NCI-H748 treated with DMSO at 0.1 percent for 48 hours (cell line): ENCODE measurements at places on chromosomes 1 and 21.

DNA sequence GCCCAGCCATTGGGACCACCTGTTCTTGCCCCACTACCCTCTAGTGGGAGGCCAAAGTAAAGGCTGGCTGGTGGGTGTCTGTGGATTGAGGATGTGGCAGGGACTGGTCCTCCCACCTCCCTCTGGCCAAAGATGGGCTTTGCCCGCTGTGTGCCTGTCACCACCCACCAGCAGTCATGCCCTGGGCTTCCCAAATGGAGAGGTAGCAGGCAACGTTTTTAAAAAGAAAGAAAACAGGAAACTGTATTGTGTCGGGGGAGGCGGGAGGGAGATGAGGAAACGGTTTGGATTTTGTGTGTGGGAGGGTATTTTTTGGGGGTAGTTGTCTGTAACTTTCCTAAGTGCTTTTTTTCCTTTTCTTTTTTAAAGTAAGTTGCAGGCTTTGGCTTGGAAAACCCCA lies 30.1 kb downstream of the SZRD1 start:
- DNase-seq: no peak

DNA sequence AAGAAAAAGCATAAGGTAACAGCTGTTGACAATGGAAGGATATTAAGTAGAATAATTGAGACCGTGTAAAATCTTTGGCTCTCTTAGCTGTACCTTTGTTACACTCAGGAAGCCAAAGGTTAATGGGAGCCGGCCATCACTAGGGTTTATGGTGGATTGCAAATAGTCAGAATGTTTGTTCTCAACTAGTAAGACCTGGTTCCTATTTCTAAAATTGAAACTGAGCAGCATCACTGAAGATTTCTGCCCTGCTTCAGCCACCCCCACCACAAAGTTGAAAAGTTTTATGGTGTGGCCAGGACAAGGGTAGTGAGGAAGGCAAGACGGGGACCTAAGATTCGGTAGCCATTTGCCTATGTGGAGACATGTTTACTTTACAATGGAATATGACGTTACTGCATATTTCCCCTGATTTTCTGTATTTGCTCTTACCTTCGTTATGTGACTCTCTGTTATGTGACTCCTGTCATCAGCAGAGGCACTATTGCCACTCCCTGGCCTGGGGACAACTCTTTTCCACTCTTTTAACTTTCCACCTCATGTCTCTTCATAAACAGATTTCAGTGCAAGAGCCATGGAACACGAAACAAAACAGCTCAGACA lies 41.4 kb upstream of the KIF1B start:
- DNase-seq: no peak

- no peak for DNase-seq
Measured at GRCh38 chr1:85091671-85092280, 43.5 kb upstream of the MCOLN3 start.

DNA sequence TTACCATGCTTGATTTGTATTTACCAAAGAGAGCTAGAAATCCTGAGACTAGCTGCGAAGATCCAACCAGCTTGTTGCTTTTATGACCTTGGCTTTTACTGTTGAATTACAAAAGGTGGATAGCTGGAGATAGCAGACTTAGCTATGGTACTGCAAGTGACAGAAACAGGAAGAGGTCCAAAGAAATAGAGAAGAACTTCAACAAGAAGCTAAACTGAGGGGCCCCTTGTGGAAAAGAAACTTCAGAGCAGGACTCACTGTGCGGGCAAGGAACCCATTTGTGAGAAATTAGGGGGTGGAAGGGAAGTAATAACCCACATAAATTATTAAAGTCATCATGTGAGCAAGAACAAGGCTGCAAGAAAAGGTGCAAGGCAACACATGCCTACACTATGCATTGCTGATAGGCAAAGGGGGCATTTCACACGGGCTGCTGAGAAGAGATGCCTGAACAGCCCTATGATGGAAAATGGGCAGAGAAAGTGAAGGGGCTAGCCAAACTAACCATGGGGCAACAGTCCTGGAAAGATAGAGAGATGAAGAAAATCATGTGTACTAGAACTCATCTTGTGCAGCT lies 116.6 kb upstream of the PRDX6 start:
- DNase-seq: no peak

- no peak for DNase-seq
Measured at GRCh38 chr1:219744652-219745469, 132.0 kb upstream of the ZC3H11B start.

DNA sequence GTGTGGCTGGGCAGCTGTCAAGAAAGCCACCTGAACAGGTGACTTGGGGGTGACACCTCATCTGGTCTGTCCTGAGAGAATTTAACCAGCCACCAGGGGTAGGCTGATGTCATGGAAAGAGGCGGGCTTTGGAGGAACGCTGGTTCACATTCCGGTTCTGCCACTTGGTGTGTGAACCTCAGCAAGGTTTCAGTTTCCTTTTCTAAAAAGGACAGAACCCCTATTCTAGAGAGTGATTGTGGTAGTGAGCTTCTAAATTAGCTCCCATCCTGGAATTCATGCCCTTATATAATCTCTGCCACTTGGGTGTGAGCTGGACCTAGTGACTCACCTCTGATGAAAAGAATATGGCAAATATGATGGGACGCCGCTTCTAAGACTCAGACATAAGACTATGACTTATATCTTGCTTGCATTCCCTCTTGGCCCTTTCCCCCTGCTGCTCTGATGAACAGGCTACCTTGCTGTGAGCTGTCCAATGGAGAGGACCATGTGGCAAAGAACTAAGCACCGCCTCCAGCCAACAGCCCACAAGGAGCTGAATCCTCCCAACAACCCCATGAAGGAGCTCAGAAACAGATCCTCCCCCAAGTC lies 332.1 kb downstream of the RRAGC start:
- no peak for DNase-seq

- DNase-seq: peak; percentile 34
Measured at GRCh38 chr1:94039514-94039870, 81.5 kb downstream of the ABCA4 start.

GRCh38 chr21:45410865-45411809 lies 6.2 kb downstream of the COL18A1 start:
- DNase-seq: no peak
